ENCODE measurements at places on chromosomes 7 and 10.

GRCh38 chr7:375901-376305, 85.9 kb downstream of the FOXL3 start:
- H3K36me3 ChIP-seq: no peaks in the 10 kb centered on the region
- no peak overlapping the region for H3K27ac ChIP-seq
- peaks cover 44% of the 10 kb centered on the region for H3K27me3 ChIP-seq
- no peak for DNase-seq
- H3K4me1 ChIP-seq: peaks cover 7% of the 10 kb centered on the region

DNA sequence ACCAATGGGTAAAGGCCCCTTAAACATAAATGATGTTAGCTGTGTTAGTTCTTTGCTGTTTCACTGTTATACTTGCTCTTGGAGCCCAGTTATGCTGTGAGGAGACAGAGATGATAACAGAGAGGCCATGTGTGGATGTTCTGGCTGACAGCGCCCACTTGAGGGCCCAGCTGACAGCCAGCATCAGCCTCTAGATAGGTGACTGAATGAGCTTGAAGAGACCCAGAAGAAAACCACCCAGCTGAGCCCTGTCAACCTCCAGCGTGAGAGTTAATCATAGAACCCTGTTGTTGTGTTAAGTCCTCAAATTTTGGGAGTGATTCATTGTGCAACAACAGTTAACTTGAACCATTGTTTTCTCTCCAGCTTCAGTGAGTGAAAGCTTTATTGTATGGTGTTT, 91.7 kb downstream of the GLRX3 start:
- H3K27me3 ChIP-seq: peaks cover 5% of the 10 kb centered on the region
- no peak overlapping the region for H3K27ac ChIP-seq
- H3K36me3 ChIP-seq: no peaks in the 10 kb centered on the region
- no peak for DNase-seq
- H3K4me3 ChIP-seq: no peak overlapping the region

DNA sequence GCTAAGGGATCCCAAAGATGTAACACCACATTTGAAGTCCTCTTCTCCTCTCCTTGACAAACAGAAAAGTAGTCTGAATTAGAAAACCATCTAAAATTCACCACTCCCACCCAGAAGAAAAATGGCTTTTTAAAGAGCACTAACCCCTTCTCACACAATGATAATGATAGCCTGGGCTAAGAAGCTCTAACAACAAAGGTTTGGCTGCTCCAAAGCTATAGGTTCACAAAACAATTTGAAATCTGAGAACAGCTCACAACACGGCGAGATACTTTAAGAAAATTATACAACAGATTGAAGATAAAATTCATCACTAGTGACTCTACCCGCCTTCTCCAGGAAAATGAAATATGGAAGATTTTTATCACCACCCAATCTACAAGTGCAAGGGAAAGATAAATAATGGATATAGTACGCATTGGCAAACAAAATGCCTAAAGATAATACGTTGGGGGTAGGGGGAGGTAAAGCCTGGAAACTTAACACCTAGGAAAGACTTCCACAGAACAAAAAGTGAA, 7.4 kb downstream of the ITGB1 start:
- DNase-seq: no peak
- no peak overlapping the region for H3K4me3 ChIP-seq
- H3K27ac ChIP-seq: no peak overlapping the region
- no peaks in the 10 kb centered on the region for H3K27me3 ChIP-seq
- peaks cover 3% of the 10 kb centered on the region for H3K36me3 ChIP-seq

- no peaks in the 10 kb centered on the region for H3K4me1 ChIP-seq
- no peak overlapping the region for H3K27ac ChIP-seq
- no peaks in the 10 kb centered on the region for H3K36me3 ChIP-seq
- no peaks in the 10 kb centered on the region for H3K27me3 ChIP-seq
- no peak overlapping the region for H3K4me3 ChIP-seq
Observed at GRCh38 chr7:111711426-111712065, 149.3 kb upstream of the IMMP2L start.

- DNase-seq: no peak
- no peak overlapping the region for H3K4me3 ChIP-seq
- H3K4me1 ChIP-seq: peaks cover 2% of the 10 kb centered on the region
- peaks cover 2% of the 10 kb centered on the region for H3K27me3 ChIP-seq
- no peaks in the 10 kb centered on the region for H3K36me3 ChIP-seq
- H3K27ac ChIP-seq: no peak overlapping the region
Observed at GRCh38 chr7:2660359-2661095, 27.5 kb upstream of the AMZ1 start.

- no peak overlapping the region for H3K4me3 ChIP-seq
- H3K4me1 ChIP-seq: no peaks in the 10 kb centered on the region
- DNase-seq: no peak
- H3K27ac ChIP-seq: no peak overlapping the region
- H3K27me3 ChIP-seq: peaks cover 9% of the 10 kb centered on the region
Observed at GRCh38 chr7:112072541-112073245, 133.5 kb downstream of the DOCK4 start.

GRCh38 chr7:5404421-5404826, 19.2 kb downstream of the TNRC18 start:
- H3K36me3 ChIP-seq: no peaks in the 10 kb centered on the region
- no peak overlapping the region for H3K4me3 ChIP-seq
- no peak for DNase-seq

DNA sequence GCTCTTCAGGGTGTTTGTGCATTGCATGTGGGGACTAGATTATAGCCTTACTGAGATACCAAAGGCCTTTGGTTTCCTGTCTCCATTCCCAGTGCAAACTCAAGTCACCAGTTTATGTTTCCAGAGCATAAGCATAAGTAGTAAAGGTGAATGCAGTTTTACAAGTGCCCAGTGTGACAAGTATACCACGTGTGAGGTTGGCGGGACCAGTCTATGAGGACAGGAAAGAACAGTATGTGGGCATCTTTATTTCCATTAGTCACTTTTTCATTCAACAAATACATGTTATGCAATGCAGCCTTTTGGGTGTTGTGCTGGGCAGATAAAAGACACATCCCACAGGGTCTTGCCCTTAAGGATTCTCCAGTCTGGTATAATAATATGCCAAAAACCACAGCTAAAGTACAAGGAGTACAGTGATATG, 146.5 kb downstream of the ARID5B start:
- H3K36me3 ChIP-seq: peaks cover 62% of the 10 kb centered on the region
- H3K27me3 ChIP-seq: no peaks in the 10 kb centered on the region
- peak overlapping the region; percentile 94 for H3K4me3 ChIP-seq
- H3K4me1 ChIP-seq: peaks cover 98% of the 10 kb centered on the region

GRCh38 chr7:100492738-100493475, 9.2 kb downstream of the NYAP1 start:
- peaks cover 74% of the 10 kb centered on the region for H3K27me3 ChIP-seq
- H3K27ac ChIP-seq: peak overlapping the region; percentile 16
- no peak for DNase-seq
- H3K4me3 ChIP-seq: peak overlapping the region; percentile 62
- H3K36me3 ChIP-seq: no peaks in the 10 kb centered on the region

Measured in activated naive CD4-positive, alpha-beta T cell treated with anti-CD3 and anti-CD28 coated beads, Interleukin-2, amount 10 ng/mL, durations not matched to agents 7 days and 5 days (primary cell).